ENCODE measurements at places on chromosomes 16 and 17.

- DNase-seq, result no peak
Observed at GRCh38 chr17:64164596-64165285, 34.8 kb upstream of the ERN1 start.

DNA sequence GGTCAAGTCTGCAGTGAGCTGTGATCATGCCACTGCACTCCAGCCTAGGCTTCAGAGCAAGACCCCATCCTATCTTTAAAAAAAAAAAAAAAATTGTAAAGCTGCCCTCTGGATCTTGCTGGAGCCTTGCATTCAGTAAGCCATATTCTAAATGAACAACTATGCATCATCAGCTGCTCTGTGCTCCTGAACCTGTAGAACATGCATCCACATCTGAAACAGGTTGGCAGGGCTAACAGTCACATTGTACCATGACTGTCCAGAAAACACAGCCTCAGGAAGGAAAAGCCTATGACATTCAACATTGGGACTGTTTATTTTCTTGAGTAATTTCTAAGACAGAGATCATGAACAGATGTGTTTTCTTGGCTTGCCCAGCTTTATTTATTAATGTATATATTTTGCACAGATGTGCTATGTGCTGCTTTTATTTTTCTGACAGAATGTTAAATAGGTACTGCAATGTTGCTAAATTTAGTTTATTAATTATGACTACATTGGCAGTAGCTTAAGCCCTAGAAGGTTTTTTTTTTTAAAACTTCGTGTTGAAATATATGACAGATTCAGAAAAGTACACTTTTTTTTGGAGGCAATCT, 19.8 kb downstream of the ACSF2 start:
- DNase-seq, result no peak

DNA sequence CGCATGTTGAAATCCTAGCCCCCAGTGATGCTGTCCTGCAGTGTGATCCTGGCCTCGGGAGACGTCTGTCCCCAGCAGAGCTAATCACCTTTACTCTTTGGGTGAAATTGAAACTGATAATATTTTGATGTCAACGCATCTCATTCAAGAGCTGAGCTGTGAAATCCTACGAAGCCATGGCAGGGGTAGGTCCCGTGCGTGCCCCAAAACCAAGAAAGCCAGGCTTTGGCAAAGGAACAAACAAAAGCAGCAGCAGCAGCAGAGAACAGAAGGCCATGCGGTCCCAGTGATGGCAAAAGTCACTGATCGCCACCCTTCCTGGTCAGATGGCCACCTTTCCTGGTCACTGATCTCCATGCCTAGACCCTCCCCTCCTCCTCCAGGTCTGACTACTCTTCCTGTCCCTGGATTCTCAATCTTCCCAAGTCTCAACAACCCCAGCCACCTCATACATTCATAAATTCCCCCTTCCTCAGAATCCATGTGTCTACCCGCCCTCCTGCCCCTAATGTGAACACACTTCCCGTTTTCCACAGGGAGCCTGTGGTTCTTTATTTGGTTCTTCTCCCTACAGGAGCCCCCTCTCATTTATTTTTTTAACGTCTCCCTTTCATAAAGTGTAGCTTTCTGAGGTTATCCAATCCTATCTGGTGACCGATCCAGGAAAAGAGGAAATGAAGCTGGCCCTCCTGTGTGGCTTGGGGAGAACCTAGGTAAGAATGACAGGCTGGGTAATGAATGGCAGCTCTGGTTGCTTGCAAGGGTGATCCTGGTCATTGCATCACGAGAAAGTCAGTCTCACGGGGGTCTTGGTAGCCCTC, 50.3 kb downstream of the CPPED1 start:
- no peak for DNase-seq

DNA sequence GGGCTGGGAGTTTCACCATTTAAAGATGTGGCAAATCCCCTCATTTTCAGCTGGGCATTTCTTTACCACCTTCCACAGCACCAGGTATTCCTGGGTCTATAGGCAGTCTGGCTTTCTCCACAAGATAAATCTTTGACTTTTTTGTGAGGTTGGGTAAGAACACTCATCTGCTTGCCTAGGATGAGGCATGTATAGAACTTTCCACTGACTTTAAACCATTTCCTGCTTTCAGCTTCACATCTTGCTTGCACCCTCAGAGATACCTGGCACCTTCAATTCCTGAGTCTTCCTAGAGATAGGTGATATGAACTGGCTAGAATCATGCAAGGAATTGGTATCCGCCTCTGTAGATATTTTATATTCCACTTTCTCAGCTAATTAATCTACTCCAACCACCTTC, 27.9 kb downstream of the SMURF2 start:
- DNase-seq, result no peak

DNA sequence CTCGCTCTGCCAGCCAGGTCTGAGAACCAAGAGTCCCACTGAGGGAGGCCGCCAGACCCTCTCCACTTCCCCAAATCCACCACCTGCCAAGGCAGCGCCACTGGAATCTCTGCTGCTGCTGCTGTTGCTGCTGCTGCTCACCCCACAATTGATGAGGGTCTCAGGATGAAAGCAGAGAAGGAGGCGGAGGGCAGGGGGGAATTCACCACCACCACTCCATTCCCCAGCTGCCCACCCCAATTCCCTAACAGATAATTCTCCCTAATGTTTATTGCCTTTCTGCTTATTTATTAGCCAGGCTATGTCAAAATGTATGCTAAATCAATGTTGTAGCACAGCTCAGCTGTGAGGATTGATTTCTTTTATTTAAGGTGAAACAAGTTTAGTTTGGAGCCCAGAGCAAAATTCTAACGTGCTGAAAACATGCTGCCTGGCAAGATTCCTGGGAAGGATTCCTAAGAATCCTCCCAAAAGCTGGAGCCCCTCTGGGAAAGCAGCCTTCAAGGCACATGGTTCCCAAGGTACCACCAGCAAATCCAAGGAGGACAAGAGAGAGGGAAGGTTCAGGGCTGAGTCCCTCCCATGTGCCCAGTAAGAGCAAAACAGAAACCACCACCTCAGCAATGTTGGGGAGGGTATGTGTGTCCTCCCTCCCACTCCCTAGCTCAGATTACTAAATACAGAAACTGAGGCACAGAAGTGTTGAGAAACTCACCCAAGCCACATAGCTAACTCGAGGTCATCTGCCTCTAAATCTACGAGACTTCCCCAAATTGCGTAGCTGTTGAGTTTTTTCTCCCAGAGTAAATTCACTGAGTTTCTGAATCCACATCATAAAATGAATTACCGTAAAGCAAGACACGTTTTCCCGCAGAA, 12.2 kb upstream of the CDH5 start:
- DNase-seq, result no peak

DNA sequence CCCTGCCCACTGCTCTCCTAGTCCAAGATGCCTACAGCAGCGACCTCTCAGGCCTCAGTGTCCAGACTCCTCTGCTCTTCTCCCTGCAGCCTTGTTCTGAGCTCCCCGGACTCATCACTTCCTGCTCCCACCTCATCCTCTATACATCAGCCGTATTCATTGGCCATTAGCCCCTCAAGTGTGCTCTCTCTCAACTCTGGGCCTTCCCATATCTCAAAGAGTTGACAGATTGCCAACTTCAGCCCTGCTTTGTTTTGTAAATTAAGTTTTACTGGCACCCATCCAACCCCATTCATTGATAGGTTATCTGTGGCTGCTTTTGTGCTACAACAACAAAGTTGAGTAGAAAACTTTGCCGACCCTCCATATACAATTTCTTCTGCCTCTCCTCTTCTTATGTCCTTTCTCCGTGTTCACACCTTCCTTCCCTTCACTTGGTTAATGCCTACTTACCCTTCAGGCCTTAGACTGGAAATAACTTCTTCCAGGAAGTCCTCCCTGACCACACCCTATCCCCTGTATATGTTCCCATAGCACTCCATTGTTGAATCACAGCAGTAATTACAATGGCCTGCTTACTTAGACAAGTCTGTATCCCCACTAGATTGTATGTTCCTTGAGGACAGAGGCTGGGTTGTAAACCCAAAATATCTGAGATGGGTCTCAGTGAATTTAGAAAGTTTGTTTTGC, 63.4 kb upstream of the TANC2 start:
- DNase-seq, result no peak

DNA sequence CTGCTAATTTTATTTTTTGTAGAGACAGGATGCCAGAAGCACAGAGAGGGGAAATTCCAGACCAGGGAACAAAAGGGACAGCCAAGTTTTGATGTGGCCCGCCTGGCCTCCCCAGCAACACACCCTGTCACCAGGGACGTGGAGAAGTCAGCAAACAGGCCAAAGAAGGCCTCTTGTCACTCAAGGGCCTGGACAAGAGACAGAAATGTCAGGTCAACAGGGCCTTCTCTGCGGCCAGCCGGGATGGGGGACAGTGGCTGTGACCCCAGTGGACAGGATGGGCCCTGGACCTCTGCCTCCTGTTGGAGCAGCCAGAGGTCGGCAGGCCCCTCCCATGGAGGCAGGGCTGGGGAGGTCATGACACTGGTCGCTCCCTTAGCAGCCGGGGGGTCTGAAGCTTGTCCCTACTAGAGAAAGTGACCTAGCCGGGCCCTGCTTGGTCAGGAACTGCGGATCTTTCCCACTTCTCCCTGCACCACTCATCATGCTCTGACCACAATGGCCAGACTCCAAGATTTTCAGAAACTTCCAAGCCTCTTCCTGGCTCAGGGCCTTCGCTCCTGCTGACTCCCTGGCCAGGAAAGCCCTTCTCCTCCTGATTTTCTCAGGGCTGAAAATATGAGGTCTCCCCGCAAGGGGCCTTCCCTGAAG, 9.2 kb upstream of the TVP23A start:
- no peak for DNase-seq

DNA sequence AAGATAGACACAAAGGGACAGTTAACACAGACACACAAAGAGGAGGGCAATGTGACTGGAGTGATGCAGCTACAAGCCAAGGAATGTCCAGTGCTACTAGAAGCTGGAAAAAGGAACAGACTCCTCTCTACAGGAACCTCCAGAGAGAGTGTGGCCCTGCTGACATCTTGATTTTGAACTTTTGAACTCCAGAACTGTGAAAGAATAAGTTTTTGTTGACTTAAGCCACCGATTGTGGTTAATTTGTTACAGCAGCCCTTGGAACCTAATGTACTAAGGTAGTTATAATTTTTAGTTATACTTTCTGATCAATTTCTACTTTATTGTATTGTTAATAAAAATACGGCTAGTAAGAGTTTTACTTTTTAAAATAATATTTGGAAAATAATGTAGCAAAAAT, 129.1 kb downstream of the MYO1D start:
- DNase-seq, result no peak

DNA sequence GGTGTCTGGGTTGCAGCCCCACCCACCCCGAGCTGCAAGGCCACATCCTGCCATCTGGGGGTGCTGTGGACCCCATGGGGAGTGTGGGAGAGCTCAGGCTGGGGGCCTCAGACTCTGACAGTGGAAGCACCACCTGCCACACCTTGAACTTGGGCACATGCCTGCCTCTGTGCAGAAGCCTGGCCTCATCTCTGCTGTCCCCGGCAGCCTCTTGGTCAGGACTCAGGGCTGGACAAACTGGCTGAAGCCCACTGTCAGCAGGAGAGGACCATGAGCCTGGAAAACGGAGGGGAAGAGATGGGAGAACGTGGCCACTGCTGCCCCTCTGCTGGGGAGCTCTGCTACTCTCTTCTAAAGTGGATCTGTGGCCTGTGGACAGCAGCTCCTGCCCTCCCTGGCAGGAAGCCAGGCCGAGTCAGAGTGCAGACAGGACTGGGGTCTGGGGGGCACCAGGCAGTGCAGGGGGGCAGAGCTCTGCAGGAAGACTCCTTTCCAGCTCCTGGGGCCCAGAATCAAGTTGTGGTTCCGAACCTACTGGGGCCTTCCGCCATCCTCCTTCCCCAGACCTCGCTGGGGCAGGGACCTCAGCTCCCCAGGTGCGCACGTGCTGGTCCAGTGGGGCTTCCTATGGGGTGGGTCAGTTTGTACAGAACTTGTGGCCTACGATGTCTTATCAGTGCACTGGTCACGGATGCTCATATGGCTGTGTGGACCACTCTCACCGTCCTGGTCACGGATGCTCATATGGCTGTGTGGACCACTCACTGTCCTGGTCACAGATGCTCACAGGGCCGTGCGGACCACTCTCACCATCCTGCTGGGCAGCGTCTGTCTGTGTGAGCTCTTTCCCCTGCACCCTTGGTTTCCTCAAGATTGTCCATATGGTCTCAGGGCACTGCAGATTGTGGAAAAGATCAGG, 207.7 kb downstream of the LAT start:
- no peak for DNase-seq

GRCh38 chr16:77137045-77137444, 53.9 kb upstream of the MON1B start:
- DNase-seq, result no peak

DNA sequence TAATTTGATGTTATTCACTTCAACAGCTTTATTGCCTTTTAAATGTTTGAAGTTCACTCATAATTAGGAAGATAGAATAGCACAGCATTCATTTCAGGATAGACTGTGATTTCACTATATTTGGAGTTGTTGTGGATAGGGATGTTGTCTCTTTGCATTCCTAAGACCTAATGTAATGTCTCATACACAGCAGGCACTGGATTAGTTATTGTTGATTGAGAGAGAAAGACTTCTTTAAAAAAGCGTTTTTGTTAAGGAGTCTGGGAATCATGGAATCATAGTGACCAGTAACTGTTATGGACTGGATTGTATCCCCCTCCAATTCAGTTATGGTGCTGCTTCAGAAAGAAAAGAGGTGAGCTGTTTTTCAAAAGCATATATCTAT, 122.0 kb downstream of the USP22 start:
- no peak for DNase-seq

All from GM10248 (cell line).